NAMALWA (cell line): ENCODE measurements at places on chromosomes 11 and 22.
A peak's percentile ranks its signal among the peaks of the same experiment; 100 is the strongest.

DNA sequence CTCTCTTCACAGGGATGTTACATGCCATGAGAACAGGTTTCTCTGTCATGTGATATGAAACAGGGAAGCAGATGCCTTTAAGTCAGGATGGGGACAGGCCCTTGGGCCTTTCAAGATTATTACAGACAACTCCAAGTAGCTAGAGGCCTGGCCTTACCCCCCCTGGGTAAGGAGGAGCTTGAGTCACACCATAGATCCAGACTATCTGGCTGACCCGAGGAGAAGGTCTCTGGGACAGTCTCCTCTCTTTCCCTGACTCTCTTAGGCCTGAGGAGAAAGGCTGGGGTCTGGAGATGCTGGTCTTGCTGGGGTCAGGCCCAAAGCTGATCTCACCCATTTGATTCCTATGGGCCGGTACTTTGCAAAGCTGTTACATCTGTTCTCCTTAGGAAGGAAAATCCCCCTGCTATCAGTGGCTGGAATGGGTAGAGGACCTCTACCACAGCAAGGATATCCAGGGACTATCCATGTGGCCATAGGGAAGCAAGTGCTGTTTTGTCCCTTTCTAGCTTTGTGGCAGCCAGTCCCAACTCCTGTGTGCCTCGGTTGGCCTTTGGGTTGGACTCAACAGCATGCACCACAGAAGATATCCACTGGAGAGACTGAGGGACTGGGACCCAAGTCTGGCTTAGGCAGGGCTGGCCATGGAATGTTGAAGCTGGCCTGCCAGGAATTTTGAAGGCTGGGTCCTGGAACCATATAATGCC is 25.2 kb downstream of the RELT start:
- peak; percentile 5 for DNase-seq

- no peak for DNase-seq
Measured at GRCh38 chr11:44813401-44813800, 86.6 kb downstream of the TSPAN18 start.

DNA sequence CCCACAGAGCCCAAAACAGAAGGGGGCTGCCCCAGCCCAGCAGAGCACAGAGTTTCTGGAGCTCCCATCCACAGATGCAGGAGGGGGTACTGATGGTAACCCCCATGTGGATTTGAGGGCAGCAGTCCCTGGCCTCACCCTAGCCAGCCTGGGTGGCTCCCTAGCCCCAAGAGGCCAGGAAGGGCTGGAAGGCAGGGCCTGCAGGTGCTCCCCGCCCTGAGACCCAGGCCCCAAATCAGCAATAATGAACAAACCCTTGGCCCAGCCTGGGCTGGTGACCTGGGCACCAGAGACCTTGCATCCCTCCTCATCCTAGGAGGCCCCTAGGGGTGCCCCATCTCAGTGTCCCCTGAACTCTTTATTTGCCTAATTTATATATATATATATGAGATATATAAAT is 61.6 kb downstream of the MORC2 start:
- DNase-seq = no peak

- DNase-seq = no peak
Measured at GRCh38 chr11:126525702-126526101, 170.2 kb downstream of the ST3GAL4 start.

DNA sequence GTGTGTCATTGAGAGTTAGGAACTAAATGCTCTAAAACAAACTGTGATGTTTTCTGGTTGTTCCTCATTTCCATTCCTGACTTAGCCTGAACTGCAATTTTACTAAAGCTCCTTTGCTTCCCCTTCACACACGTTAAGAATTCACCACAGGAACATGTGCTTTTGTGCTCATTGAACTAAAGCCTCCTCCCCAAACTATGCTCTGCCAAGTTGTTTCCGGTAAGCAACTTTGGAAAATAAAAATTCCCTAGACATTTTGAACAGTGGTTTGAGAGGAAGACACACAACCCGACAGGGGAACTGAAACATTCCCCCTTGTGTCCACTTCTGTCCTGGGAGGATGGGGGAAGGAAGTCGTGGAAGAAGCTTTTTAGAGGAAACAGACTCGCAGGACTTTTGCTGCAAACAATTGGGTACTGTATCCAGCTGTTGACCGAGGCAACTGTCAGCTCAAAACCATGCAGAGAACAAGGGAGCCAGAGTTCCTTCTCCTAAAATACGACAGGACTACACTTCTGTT is 66.9 kb downstream of the GAB2 start:
- DNase-seq = peak; percentile 34

DNA sequence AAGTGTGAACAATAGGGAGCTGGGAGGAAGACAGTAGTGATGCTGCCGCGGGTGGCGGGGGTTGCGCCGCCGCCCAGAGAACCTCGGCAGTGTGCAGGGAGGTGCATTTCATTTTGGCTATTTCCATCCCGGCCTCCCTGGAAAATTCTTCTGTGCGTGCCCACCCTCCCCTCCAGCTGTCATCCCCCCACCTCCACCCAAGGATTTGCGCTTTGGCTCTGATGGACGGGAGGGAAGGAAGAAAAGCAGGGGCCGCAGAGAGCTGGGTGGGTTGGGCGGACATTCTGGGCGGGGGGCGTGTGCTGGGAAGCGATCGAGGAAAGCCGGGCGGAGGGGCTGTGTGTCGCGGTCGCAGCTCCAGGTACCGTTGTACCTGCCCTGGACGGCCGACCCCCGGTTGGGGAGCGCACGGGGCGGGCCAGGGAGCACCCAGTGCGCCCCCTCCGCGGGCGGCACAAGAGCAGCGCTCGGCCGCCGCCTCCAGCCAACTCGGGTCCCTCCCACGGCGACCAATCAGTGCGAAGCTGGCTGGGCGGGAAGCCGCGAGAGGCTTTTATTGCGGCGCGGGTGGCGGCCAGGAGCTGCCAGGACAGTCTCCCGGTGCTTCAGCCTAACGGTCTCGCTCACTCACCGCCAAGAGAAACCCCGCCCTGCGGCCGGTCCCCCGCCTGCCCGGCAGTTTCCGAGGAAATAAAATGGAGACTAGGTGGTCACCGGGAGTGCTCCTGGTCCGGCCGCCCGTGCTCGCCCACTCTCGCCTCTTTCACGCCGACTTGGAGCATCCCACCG is 1.6 kb downstream of the NCAM1 start:
- no peak for DNase-seq

DNA sequence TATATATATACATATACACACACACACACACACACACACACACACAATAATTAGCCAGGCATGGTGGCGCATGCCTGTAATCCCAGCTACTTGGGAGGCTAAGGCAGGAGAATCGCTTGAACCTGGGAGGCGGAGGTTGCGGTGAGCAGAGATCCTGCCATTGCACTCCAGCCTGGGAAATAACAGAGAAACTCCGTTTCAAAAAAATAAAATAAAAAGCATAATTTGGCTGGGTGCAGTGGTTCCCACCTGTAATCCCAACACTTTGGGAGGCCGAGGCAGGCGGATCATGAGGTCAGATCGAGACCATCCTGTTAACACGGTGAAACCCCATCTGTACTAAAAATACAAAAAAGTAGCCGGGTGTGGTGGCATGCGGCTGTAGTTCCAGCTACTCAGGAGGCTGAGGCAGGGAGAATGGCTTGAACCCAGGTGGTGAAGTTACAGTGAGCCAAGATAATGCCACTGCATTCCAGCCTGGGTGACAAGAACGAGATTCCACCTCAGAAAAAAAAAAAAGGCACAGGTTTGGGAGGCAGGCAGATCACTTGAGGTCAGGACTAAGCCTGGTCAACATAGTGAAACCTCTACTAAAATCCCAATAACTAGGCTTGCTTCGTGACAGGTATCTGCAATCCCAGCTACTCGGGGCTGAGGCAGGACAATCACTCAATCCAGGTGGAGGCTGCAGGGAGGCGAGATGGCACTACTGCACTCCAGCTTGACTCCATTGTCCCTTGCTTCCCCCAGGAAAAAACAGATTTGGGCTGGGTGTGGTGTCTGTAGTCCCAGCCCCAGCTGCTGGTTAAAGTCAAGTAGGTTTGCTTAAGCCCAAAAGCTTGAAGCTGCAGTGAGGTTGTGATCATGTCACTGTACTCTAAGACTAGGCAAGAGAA is 11.8 kb upstream of the WDR74 start:
- peak; percentile 83 for DNase-seq

DNA sequence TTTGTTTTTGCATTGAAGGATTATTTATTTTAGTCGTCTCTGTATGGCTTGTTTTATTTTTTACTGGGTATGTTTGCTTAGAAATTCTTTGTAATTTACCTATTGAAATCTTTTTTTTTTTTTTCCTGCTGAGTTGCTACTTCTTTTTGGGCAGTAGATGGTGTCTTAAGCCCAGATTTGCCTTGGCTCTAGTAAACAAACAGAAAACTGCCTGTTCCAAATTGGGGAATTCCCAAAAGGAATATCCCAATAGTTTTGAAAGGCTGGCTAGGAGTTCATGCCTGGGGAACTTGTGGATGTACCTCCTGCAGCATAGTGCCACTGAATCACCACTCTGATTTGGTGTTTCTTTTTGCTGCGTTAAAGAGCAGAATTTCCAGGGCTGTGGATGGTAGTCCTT is 17.7 kb downstream of the PAMR1 start:
- no peak for DNase-seq

DNA sequence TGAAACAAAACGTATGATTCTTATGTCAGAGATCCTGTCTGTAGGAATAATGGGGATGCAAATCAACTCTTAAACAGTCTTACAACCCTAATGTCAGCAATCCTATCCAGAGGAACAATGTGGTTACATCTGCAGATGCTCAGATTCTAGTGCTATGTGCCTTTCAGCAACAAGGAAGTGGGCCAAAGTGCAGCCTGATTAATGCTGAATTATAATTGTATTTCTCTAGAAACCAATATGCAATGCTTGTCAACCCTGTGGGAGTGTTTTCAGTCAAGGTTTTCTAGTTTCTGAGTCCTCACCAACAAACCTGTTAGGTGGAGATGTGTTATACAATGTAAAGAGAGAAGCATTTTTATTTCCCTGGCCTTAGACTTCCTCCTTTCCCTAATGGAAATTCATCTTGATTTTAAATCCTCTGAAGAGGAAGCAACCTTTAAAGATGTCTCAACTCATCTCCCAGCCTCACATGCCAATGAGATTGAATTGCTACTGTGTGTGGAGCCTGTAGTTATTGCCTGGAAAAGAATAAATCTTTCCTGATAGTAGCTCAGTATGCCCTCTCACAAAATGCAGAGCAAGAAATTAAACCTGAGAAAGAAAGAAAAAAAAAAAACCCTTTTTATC is 26.2 kb upstream of the TMEM123 start:
- no peak for DNase-seq

- no peak for DNase-seq
Measured at GRCh38 chr11:101435408-101435973, 148.3 kb downstream of the TRPC6 start.

DNA sequence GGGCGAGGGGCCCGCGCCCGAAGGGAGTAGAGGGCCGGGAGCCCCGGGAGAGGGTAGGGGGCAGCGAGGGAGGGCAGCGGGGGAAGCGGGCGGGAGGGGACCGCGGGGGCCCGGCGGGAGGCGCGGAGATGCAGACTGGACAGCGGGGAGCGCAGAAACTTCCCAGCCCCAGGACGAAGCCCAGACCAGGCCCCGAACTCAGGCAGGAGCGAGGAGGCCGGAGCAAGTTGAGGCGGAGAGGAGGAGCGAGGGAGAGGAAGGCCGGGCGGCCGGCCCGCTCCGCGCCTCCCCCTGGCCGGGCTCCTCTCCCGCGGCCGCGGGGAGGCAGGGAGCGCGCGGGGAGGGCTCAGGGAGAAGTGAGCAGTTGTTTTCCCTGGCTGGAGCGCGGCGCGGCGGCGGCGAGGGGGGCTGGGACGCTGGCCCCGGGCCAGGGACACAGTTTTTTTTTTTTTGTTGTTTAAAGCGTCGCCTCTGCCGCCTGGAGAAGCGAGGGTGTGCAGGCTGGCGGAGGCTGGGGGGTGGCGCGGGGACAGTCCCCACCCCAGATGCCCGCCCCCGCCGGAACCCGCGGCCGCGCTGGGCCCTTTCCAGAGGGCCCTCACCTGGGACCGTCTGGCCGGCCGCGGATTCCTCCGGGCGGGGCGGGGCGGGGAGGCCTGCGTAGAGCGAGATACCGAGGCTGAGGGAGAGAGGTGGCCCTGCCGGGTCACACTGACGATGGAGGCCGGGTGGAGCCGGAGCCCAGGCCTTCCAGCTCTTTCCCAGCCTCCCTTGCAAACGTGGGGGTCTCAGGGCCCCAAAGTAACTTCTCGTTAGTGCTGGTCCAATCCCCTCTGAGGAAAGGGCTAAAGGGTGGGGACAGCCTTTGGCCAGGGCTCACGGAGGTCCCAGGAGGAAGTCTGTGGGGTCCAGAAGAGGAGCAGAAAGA is at the start of gene LTBP3:
LTBP3 (minus strand) TSS at position 358 of the 928 bp plus-strand sequence. CDS start 400 bp downstream, outside the sequence.
- DNase-seq = no peak

DNA sequence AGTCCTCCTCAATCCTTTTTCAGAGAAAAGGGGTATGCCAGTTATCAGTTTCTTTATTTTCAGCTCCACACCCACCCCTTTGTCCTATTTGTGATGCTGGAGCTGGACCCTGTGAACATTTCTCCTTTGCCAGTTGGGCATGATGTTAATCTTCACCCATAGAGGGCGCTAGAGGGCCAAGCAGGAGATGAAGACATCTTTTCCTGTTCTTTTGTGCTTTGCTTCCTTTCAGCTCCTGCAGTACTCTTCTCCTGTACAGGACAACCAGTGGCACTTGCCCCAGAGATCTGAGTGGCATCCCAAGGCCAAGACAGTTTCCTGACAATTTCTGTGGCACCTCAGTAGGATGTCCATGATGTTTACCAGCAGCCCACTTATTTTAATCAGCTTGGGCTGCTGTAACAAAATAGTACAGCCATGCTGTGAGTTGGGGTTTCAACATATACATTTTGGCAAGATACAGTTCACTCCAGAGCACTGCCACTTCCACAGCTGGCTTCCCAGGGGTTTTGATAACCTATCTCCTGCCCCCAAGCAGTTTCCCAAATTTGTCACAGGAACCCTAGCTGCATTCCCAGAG is 4.6 kb downstream of the SAA2 start:
- peak; percentile 84 for DNase-seq

DNA sequence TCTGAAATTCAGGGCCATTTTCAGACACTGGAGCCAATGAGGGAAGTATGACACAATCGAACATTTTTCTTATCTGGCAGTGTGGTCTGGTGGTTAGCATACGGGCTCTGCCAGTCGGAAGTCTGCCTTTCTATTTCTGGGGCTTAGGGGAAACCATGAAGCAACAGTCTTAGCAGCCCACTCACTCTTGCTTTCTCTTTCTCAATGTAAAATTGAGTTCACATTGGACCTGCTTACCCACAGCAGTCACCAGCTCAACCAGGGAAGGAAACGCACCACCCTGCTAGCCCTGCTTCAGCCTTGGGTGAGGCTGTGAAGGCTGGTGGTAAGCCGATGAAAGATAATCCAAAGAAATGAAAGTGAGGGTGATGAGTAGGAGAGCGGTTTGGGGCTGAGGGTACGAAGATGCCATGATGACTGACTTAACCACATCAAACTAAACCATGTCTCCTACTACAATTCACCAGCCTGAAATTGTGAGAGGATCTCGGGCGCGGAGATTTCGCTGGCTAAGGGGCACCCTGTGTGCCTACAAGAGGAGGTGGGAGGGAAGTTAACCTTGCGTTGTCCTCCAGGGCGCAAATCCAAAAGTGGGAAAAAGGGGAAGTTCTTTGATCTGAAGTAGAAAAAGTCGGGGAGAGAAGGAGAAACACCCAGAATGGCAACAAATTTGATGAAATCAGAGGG is 2.0 kb upstream of the LMO2 start:
- DNase-seq = peak; percentile 47

- DNase-seq = no peak
Measured at GRCh38 chr11:1924646-1925372, 5.3 kb downstream of the TNNT3 start.
